Esophagus muscularis mucosa (tissue), 4 donors: ENCODE measurements at places on chromosomes 3 and 15. TPM values are rescaled to one million over a fixed set of nuclear protein-coding genes. Genes with fewer than 3 reads are reported as not detected.

Gene ILDR1
- not detected for total RNA-seq

Gene FRMD5
- 1.4 TPM for total RNA-seq

Gene CIB1
- 27.4 TPM for total RNA-seq

Gene C3orf85
- total RNA-seq: not detected

Gene ZNF710
- total RNA-seq: 11.4 TPM

Gene CXCR6
- total RNA-seq: 0.42 TPM

DNA sequence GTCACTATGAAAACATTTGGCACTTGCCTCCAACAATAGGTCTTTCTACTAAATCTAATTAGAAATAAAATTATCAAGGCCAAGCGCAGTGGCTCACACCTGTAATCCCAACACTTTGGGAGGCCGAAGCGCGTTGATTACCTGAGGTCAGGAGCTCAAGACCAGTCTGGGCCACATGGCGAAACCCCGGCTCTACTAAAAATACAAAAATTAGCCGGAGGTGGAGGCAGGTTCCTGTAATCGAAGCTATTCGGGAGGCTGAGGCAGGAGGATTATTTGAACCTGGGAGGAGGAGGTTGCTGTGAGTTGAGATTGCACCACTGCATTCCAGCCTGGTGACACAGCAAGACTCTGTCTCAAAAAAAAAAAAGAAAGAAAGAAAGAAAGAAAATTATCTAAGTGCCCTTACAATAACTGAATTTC, 1.6 kb upstream of the PLD1 start:
- no peak for DNase-seq

- no peak for DNase-seq
Measured at GRCh38 chr3:3429841-3430240, 250.3 kb upstream of the CRBN start.

- no peak for DNase-seq
Measured at GRCh38 chr3:45579251-45579650, 15.3 kb upstream of the LIMD1 start.

DNA sequence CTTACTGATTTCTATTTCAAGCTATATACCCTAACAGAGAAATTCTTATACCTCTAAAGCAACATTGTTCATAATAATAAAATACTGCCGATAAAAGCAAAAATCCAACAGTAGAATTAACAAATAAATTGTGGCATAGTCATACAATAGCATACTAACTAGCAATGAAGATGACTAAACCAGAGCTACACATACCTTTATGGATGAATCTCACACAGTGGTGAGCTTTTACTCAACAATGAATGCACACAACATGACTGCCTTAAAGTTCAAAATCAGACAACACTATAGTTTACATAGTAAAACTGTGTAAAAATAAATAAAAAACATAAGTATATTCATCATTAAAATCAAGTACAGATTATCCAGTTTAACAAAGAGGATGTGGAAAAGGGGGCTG, 99.1 kb downstream of the NR1I2 start:
- DNase-seq: no peak

- no peak for DNase-seq
Measured at GRCh38 chr15:82875411-82876003, 66.1 kb downstream of the WHAMM start.

DNA sequence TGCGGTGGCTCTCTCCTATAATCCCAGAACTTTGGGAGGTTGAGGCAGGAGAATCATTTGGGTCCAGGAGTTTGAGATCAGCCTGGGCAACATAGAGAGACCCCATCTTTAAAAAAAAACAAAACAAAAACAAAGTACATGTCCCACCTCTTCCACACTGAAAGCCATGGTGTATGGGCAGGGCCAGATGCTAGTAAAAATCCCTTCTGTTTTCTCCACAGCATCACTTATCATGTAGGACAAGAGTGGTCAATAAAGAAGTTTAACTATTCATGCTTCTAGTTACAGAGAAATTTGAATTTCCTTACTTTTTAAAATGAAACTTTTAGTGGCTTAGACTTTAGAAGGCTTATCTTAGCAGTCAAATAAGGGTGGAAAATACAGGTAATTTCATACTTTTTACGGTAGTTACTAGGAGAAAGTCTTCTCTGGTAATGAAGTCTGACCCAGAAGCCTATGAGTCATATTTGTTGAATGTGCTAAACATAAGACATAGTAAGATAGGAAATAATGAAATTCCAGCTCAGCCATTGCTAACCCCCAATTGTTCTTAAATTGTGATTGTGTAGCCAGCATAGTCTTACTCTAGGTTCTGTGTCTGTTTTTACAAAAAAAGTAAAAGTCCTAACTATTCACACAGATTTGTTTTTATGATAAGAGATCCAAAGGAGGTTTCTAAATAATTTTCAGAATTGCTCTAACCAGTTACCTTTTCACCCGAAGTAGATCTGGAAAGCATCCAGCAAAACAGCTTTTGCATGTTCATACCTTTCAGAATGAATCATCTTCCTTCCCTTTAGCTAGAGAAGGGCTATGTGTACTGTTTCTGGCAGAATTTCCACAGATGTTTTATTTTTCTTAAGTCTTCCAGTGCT, 16.4 kb upstream of the ZNF609 start:
- DNase-seq: no peak

DNA sequence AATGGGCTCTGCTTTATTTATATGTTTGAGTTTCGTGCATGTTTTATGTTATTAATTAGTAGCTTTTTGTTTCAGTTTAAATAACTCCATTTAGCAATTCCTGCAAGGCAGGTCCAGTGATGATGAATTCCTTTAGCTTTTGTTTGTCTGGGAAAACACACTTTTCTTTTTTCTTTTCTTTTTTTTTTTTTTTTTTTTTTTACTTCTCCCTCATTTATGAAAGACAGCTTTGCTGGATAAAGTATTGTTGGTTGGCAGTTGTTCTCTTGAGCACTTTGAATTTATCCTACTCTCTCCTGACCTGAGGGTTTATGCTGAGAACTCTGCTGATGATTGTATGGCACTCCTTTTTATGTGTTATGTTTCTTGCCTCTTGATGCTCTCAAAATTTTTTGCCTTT, 35.7 kb downstream of the TMEM39A start:
- no peak for DNase-seq

GRCh38 chr3:156293566-156293965, 173.2 kb downstream of the KCNAB1 start:
- DNase-seq: no peak

DNA sequence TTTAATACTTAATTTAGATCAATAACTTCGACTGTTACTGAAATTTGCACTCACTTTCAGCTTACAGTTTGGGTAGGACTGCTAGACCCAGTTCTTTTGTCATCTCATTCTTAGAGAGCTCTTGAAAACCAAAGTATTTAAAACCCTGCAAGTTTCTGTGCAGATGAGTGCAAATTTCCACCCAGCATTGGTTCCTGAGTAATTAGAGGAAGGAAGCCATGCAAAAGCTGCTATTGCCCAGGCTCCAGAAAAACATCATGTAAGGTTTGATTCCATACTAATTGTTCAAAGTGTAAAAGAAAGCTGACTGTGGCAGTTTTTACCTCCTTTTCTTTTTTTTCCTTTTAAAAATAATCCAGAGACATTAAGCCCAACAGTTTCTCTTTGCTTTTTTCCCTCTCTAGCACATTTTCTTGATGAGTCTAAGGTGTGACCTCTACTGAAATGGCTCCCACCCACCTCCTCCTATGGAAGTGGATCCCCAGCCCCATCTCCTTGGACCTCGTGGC, 30.3 kb downstream of the ABHD2 start:
- no peak for DNase-seq

DNA sequence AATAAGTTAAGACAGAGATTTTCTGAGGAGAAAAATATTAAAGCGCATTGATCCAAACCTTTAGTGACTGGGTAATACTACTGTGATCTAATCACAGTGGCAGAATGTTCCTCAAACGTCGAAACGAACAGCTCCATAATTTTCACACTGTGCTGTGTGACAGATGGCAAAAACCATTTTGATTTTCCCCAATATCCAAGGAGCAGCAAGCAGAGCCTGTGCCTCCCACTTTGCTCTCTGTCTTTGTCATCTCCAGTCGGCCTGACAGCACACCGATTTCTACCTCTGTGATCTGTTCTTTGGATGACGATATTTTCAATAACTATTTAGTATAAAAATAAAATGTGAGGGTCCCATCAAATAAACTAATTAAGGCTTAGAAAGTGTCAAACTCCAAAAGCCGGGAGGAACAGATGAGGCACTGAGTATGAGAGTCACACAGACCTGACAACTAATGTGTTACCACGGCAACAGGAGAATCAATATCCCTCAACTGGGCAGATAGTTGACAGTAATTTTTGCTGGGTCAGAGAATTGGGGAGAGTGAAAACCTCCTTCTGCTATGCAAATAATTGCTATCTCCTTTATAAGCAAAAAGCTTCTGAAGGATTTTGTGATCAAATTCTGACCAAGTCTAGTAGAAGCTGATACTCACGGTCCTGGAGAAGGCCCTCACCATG, 489.1 kb upstream of the CFAP20DC start:
- no peak for DNase-seq

GRCh38 chr15:42286445-42287029, 13.3 kb upstream of the TMEM87A start:
- DNase-seq: no peak

DNA sequence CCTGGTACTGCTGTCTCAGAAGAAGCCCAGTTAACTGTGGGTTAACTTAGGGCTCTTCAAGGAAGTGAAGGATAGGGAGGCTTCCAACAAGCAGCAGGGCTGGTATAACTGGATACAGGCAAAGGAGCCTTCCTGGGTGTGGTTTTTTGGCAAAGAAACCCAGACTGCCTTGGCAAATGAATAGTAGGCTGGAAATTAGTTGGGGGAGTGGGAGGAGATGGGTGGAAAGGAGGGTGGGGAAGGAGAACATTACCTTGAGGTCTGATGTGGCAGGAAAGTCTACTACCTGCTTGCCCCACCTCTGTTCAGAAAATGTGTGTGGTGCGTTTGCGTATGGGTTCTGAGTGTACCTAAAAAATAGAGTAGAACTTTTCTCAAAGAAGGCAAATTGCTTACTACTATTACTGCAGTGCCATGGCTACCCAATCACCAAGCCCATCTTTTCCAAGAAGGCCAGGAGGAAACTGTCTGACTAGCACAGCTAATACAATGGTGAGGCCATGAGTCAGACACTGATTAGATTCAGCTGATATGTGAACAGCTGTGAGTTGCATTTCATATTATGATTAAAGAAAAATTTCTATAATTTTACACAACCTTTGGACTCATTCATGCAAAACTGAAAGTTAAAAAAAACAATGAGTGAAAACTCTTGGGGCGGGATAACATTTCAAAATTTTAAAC, 55.2 kb downstream of the SPTSSB start:
- no peak for DNase-seq

GRCh38 chr3:173416070-173416469, 18.5 kb downstream of the NLGN1 start:
- no peak for DNase-seq

- no peak for DNase-seq
Measured at GRCh38 chr3:152172460-152172859, 96.3 kb upstream of the MBNL1 start.

DNA sequence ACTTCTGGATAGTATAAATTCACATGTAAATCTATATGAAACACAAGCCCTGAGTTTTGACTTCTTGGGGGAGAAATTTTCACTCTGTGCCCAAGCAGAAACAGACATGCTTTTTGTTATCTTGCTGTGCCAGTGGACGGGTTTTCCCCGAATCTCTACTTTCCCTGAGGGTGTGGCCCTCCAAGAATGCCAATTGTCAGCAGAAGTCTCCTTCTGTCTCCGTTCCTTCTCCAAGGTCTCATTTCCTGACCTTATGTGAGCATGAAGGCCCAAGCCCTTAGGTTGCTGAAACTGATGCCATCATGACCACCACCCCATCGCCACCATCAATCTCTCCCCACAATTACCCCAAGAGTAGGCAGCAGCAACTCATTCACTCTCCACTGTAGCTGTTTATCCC, 253.8 kb downstream of the XXYLT1 start:
- no peak for DNase-seq

GRCh38 chr3:32285891-32286290, 47.4 kb downstream of the CMTM8 start:
- no peak for DNase-seq

DNA sequence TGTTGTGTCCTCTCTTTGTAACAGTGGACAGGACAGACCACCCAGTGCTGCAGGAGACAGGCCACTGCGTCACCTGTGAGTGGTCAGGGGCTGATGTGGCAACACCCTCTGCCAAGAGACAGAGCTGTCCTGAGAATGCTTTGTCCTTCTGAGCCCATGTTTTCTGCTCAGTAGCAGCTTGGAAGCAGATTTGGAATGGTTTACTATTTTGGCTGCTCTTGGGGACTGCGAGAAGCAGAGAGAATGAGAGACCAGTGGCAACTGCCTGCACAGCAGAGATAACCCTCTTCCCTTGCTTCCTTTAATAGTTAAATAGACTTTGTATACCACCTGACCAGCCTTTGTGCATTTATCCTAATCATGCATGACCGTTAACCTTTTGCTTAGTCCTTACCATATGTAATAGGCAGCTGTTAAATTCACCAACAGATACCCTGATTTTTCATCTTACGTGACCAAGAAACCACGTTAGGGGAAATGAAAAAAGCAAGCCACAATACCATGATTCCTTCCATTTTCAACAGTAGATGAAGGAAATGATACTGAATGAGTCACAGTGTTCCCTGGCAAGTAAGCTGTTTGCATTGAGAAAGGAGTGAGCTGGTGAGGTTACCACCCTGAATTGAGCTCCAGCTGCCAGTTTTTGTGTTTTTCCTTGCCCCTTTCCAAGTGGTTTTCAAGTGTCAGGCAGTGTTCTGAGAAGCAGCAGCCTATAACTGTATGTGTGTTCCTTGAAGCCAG, 35.5 kb downstream of the B3GALNT1 start:
- no peak for DNase-seq

- DNase-seq: no peak
Measured at GRCh38 chr15:98689431-98689861, 41.1 kb downstream of the IGF1R start.

- DNase-seq: no peak
Measured at GRCh38 chr3:10703875-10704274, 112.2 kb upstream of the SLC6A11 start.

GRCh38 chr3:187679638-187680396, 9.6 kb upstream of the SST start:
- DNase-seq: peak; percentile 92
